A549 treated with DMSO at 1 μM for 4 hours (cell line): ENCODE measurements at places on chromosomes 4 and X. TPM values are rescaled to one million over a fixed set of nuclear protein-coding genes. Genes with fewer than 3 reads are reported as not detected.

The L1CAM gene
- total RNA-seq, result 21.2 to 25.8 TPM (median 21.8 TPM) in 5 replicates

The SMIM31 gene
- total RNA-seq, result 0.02 to 0.11 TPM (median 0.07 TPM) in 3 of 5 replicates, not detected in the others

The AKAP14 gene
- not detected in 5 replicates for total RNA-seq

The FGFR3 gene
- total RNA-seq, result 1.3 to 2.2 TPM (median 1.7 TPM) in 5 replicates

The PIGA gene
- 6.6 to 9.9 TPM (median 8.6 TPM) in 5 replicates for total RNA-seq

The HEPH gene
- total RNA-seq, result not detected in 5 replicates

The SPANXN4 gene
- not detected in 5 replicates for total RNA-seq

The OCIAD1 gene
- 122 to 183 TPM (median 135 TPM) in 5 replicates for total RNA-seq

The BEND2 gene
- 0.03 TPM in 1 of 5 replicates, not detected in the others for total RNA-seq

The WDR17 gene
- total RNA-seq, result 1.6 to 2.9 TPM (median 2.1 TPM) in 5 replicates

The ADH1C gene
- total RNA-seq, result not detected in 5 replicates

The FAM236C gene
- not detected in 5 replicates for total RNA-seq

The PWWP3B gene
- not detected in 5 replicates for total RNA-seq

The TMSB15B gene
- total RNA-seq, result 5.0 to 6.9 TPM (median 5.6 TPM) in 5 replicates

The CT55 gene
- not detected in 5 replicates for total RNA-seq

The ZXDB gene
- 5.5 to 7.9 TPM (median 6.8 TPM) in 5 replicates for total RNA-seq

The SYTL4 gene
- total RNA-seq, result 1.1 to 3.2 TPM (median 2.3 TPM) in 5 replicates

The PDCL2 gene
- total RNA-seq, result not detected in 5 replicates

The ENPP6 gene
- not detected in 5 replicates for total RNA-seq

The GAGE12J gene
- total RNA-seq, result not detected in 5 replicates

The FDCSP gene
- total RNA-seq, result not detected in 5 replicates

The MAGEH1 gene
- 6.8 to 8.2 TPM (median 7.2 TPM) in 5 replicates for total RNA-seq

The TACC3 gene
- 75.7 to 96.5 TPM (median 85.7 TPM) in 5 replicates for total RNA-seq

The RWDD4 gene
- total RNA-seq, result 16.1 to 19.8 TPM (median 18.2 TPM) in 5 replicates

The SLC26A1 gene
- 0.16 to 0.50 TPM (median 0.31 TPM) in 5 replicates for total RNA-seq

The MMGT1 gene
- total RNA-seq, result 16.1 to 20.1 TPM (median 19.0 TPM) in 5 replicates

The GPAT3 gene
- total RNA-seq, result 46.2 to 51.7 TPM (median 50.8 TPM) in 5 replicates

The GASK1B gene
- total RNA-seq, result 0.57 to 0.75 TPM (median 0.63 TPM) in 5 replicates

The INTU gene
- total RNA-seq, result 1.1 to 1.7 TPM (median 1.3 TPM) in 5 replicates

The MED14 gene
- 21.2 to 28.9 TPM (median 25.2 TPM) in 5 replicates for total RNA-seq

The DGKK gene
- total RNA-seq, result not detected in 5 replicates

The MAGEB10 gene
- total RNA-seq, result not detected in 5 replicates

The PNPLA4 gene
- 11.3 to 14.0 TPM (median 11.8 TPM) in 5 replicates for total RNA-seq

The PTTG2 gene
- not detected in 5 replicates for total RNA-seq

The SPATA4 gene
- 0.07 to 0.55 TPM (median 0.17 TPM) in 4 of 5 replicates, not detected in the other for total RNA-seq

The PPP4R3C gene
- total RNA-seq, result not detected in 5 replicates

The RIPPLY1 gene
- total RNA-seq, result 0.08 to 0.11 TPM in 2 of 5 replicates, not detected in the others

The SMARCA5 gene
- 22.0 to 28.2 TPM (median 24.5 TPM) in 5 replicates for total RNA-seq

The ASMT gene
- total RNA-seq, result 0.17 to 0.38 TPM (median 0.34 TPM) in 3 of 5 replicates, not detected in the others

The NAA11 gene
- not detected in 5 replicates for total RNA-seq

The SLC6A14 gene
- 0.02 TPM in 1 of 5 replicates, not detected in the others for total RNA-seq
